ENCODE measurements at places on chromosomes 7 and 10.

- DNase-seq = no peak
These were observed 90.9 kb downstream of the NEUROD6 start for GRCh38 chr7:31249671-31250070.

GRCh38 chr10:132355297-132355696, 23.3 kb downstream of the LRRC27 start:
- no peak for DNase-seq

- DNase-seq = peak; percentile 77
These were observed 68.4 kb downstream of the PHTF2 start for GRCh38 chr7:77866786-77867536.

GRCh38 chr7:114085592-114086501, 167.0 kb upstream of the PPP1R3A start:
- DNase-seq = peak; percentile 80

DNA sequence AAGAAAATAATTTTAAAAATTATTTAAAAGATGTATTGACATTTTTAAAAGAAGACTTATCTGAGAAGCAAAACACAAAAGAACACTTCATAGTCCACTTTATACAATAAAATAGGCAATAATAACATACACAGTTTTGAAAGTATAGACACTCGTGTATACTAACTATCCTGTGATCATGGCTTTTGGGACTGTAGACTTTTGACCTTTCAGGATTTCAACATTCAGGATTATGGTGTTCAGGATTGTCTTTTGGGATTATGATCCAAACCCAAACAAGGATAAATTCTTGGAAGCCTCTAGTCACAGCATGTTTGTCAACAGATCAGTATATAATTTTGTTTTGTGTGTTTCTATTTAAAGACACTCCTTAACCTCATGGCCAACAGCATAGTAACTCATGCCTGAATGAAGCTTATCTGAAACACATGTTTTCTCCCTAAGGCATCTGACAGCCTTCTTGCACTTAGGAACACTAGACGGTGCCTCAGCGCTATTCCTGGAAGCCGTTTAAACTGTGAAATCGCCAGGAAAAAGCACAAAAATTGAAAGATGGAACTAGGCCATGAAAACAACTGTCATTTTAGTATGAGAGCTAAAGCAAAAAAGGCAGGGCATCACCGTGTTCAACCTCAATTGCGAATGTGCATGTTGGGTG, 29.9 kb downstream of the GSAP start:
- peak; percentile 24 for DNase-seq

- DNase-seq = no peak
These were observed 30.4 kb upstream of the PPIF start for GRCh38 chr10:79316671-79317431.

DNA sequence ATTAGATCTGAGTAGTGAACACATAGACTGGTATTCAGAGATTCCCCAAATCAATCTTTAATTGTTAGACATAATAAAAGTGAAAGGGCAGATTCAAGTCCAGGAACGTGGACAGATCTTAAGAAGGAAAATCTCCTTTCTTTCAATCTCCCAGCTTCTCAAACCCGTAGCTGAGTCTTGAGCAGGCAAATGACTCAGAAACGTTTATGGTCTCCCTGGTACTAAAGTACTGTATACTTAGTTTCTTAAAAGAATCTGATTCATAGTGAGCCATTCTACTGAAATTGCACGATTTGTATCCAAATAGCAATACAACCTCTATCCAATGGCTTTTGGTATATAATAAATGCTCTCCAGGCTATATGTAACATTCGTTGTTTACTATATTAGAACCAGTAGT, 140.4 kb upstream of the RHEB start:
- DNase-seq = peak; percentile 49

DNA sequence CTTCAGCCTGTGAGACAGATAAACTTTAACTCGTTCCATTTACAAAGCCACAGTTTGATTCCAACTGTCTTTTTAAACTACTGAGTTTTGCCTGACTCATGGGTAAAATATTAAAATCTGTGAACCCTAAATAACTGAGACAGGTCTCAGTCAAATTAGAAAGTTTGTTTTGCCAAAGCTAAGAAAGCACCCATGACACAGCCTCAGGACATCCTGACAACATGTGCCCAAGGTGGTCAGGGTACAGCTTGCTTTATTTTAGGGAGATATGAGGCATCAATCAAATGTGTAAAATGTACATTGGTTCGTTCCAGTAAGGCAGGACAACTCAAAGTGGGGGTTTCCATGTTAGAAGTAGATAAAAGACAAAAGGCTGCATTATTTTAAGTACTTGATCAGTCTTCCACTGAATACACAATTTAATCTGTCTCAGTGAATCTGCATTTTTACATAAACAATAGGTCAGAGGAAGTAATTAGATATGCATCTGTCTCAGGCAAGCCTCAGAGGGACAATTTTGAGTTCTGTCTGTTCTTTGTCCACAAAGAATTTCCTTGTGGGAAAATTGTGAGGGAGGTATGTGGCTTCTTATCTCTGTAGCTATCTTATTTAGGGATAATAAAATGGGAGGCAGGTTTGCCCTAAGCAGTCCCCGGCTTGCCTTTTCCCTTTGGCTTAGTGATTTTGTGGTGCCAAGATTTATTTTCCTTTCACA, 11.0 kb upstream of the PIP start:
- no peak for DNase-seq

DNA sequence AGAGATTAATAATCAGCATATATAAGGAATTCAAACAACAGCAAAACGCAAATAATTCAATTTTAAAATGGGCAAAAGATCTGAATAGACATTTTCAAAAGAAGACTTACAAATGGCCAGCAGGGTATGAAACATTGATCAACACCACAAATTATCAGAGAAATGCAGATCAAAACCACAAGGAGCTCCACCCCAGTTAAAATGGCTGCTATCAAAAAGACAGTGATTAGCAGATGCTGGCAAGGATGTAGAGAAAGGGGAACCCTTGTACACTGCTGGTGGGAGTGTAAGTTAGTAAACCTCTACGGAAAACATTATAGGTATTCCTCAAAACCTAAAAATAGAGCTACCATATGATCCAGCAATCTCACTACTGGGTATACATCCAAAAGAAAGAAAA, 128.0 kb upstream of the CACUL1 start:
- no peak for DNase-seq

- no peak for DNase-seq
These were observed 325.0 kb downstream of the PLXNA4 start for GRCh38 chr7:132251327-132251659.

- DNase-seq = peak; percentile 39
These were observed 34.5 kb upstream of the EBLN1 start for GRCh38 chr10:22252224-22252800.

DNA sequence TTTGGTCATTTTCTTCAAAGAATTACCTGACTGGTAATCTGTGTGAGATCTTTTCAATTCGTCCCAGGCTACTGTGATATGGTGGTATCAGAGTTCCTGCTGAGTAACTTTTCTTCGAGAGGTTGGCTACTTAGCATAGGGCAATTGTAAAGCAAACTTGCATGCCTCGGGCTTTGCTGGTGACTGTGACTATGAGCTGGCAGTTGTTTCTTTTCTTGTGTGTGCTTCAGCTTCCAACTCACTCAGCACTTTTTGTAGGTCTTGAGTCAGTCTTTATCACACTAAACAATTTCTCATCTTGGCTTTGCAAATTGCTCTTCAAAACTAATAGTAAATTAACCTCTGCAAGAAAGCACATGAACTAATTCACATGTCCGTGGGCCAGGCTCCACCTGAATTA, 44.3 kb downstream of the PRR15 start:
- DNase-seq = no peak

DNA sequence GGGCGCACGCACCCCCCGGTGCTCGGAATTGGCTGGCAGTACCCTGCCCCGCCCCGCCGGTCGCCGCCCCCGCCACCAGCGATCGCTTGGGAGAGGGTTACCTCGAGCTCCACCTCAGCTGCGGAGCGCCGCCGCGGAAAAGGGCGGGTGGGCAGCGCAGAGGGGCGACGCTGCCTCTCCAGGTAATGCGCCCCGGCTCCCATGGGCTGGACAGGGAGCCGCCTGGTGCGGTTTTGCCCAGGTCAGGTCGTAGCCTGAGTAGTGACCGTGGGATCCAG, 1.3 kb downstream of the PFKFB3 start:
- DNase-seq = no peak

- DNase-seq = peak; percentile 29
These were observed 64.9 kb downstream of the DAGLB start for GRCh38 chr7:6382817-6383216.

DNA sequence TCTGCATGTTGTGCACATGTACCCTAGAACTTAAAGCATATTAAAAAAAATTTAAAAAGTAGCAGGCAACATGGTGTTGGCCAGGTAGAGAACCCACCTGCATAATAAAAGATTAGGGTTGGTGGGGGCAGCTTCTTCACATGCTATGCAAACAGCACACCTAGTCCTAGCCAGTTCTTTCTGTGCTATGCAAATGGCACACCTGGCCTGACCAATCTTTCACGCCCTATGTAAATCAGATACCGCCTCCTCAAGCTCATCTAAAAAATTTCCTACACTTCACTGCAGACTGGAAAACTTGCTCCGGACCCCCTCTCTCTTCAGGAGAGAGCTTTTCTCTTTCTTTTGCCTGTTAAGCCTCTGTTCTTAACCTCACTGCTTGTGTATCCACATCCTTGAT, 14.5 kb upstream of the PIP start:
- no peak for DNase-seq

GRCh38 chr7:139340808-139341057, 404 bp upstream of the FMC1 start:
- DNase-seq = no peak
